ENCODE measurements at places on chromosomes 11 and 22.

GRCh38 chr11:23192256-23192655 lies 332.0 kb upstream of the CCDC179 start:
- no peak for DNase-seq

- DNase-seq: no peak
Measured at GRCh38 chr11:123168955-123169484, 26.0 kb downstream of the CLMP start.

DNA sequence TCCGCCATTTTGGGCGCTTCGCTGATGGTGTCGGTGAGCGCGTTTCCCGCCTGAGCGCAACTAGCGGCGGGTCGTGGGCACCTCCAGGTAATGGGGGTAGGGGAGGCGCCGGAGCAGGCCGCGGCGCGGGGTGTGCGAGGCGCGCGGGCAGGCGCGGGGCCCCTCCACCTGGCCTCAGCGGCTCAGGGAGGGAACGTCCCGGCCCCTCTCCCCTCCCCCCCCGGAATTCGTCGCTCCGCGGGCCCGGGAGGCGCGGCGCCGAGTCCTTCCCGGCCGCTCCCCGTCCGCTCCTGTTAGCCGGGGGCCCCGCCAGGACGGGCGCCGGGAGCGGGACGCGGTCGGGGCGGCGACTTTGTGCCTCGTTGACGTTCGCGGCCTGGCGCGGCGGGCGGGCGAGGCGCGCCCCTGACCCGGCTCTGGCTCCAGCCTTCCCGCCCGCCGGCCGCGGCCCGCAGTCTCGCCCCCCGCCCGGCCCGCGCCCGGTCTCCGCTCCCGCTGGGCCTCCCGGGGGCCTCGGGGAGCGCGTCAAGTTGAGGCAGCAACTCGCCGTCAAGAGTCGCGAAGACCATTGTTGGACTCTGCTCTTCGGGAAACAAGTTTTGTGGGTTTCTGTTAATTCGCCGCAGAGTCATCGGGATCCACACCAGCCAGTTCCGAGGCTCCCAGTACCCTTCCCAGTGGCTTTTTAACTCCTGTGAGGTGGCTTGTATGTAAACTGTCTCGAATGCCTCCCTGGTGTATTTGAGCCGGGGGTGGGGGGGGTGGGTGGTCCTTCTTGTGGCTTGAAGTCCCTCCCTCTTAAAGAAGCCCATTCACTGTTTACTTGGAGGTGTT lies at the start of gene PPP6R3:
Gene PPP6R3 (plus strand): TSS at position 12 of the 834 bp plus-strand sequence. CDS start 76,913 bp downstream, outside the sequence.
- DNase-seq: peak; percentile 60

GRCh38 chr11:46050662-46051061 lies 70.6 kb downstream of the PHF21A start:
- DNase-seq: no peak

- peak; percentile 90 for DNase-seq
Measured at GRCh38 chr22:32558681-32559355, 84.2 kb downstream of the FBXO7 start.

DNA sequence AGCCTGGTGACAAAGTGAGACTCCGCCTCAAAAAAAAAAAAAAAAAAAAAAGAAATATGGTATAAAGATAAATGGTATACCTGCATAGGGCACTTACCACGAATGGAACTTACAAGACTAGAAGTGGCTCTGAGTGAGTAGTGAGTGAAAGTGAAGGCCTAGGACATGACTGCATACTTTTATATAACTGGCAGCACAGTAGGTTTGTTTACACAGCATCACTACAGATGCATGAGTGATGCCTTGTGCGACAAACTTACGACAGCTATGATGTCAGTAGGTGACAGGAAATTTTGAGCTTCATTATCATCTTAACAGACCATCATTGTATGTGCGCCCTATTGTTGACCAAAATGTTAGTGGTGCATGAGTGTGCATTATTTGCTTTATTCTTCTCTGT lies 17.7 kb downstream of the XRCC6 start:
- DNase-seq: no peak

GRCh38 chr22:48566741-48567140 lies 1260.9 kb downstream of the BRD1 start:
- no peak for DNase-seq

DNA sequence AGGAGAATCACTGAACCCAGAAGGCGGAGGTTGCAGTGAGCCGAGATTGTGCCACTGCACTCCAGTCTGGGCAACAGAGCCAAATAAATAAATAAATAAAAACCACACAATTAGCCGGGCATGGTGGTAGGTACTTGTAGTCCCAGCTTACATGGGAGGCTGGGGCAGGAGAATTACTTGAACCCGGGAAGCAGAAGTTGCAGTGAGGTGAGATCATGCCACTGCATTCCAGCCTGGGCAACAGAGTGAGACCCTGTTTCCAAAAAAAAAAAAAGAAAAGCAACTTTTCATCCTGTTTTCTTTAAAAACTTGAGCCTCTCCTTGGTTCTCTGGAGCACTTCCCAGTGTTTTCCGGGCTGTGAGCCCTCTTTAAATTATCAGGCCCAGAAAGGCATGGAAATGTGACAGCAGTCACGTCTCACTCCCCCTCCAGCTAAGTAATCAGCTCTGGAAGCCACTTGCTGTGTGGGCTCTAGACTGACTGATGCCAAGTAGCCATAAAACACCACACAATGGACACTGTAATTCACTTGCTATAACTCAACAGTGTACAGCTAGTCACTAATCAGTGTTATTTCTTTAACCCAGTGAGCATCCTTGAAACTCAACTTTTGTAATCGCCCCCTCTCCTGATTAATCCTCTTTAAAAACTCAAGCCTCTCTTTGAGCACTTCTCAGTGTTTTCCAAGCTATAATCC lies 13.0 kb upstream of the MCHR1 start:
- DNase-seq: no peak

- DNase-seq: no peak
Measured at GRCh38 chr11:35182317-35182939, 43.5 kb downstream of the CD44 start.

DNA sequence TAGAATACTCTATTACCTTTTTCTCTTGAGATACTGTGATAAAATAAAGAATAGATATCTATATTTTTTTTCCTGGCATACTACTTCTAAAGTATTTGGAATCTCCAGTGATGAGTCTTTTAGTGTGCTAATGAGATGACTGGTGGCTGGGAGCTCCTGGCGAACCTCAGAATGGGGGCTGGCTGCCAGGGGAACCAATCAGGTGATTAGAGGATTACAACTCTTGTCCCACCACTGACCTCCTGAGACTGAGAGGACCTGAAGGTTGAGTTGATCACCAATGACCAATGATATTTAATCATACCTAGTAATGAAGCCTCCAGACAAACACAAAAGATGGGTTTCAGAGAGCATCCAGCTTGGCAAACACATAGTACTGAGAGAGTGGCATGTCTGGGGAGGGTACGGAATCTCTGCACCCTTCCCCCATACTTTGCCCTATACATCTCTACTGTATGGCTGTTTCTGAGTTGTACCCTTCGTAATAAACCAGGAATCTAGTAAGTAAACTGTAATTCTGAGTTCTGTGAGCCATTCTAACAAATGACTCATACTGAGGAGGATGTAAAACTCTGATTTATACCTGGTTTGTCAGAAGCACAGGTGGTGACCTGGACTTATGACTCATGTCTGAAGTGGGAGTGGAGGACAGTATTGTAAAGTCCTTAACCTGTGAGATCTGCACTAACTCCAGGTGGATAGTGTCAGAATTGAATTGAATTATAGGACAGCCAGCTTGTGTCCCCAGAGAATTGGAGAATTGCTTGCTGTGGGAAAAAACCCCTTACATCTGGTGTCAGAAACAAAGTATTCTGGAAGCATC lies 325.3 kb upstream of the LRRC4C start:
- peak; percentile 88 for DNase-seq

GRCh38 chr11:16587670-16588069 lies 150.8 kb upstream of the C11orf58 start:
- no peak for DNase-seq

GRCh38 chr11:126137136-126137535 lies 74.3 kb downstream of the RPUSD4 start:
- DNase-seq: no peak

Data from RWPE1 (cell line).